HuH-7.5 (cell line): ENCODE measurements at places on chromosomes 3 and 15.

DNA sequence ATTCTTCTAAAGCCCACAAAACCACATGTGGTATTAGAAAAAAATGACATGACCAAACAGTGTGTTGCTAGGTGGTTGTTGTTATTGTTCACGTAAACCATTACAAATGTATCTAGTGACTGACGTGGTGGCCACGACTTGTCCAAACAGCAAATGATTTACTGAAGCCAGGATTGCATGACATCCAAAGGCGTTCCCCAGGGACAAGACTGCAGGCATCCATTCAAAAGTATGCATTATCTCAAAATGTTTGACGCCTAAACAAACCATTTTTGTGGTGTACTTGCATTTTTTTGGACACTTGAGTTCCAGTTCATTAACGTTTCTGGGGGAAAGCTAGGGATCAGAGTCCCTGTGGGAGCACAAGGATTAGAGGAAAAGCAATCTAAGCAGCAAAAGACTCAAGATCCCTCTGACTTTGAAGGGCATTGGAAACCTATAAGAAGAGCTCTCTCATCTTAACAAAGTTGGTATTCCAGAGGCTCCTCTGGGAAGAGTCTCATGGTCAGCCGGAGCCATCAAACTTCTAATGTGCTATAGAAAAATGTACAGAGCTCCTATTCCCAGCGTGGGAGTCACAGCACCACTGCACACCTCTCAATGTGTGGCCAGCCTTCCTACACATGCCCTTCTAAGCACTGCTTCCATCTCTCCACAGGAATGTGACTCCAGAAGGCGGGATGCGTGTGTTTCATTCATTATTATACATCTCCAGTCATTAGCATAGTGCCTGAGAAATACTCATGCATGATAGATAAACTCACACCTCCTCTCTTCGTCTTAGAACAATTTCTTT is 62.9 kb downstream of the FBN1 start:
- no peak for DNase-seq

- no peak for DNase-seq
Measured at GRCh38 chr15:70062321-70062956, 35.3 kb downstream of the TLE3 start.

- DNase-seq: peak; percentile 47
Measured at GRCh38 chr15:88834211-88834812, 31.1 kb downstream of the ACAN start.

GRCh38 chr15:39456159-39456558 is 124.7 kb upstream of the THBS1 start:
- no peak for DNase-seq

- DNase-seq: no peak
Measured at GRCh38 chr15:92123962-92124656, 269.6 kb upstream of the ST8SIA2 start.
